ENCODE measurements at places on chromosomes 2 and 18.

DNA sequence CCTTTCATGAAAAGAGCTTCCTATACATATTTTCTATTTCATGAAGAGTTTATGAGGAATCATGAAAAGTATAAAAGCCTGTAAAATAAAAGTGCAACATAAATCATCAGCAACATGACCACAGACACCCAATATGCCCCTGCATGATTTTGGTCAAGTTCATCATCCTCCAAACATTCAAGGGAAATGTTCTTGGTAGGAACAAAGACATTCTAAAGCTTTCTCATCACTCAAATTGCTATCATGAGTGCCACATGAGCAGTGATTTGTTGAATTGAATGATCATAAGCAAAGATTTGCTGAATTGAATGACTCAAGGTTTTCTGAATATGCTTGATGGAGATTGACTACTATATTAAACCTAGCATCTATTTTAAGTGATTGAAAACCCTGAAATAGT is 172.2 kb downstream of the MBD2 start:
- no peak for DNase-seq

DNA sequence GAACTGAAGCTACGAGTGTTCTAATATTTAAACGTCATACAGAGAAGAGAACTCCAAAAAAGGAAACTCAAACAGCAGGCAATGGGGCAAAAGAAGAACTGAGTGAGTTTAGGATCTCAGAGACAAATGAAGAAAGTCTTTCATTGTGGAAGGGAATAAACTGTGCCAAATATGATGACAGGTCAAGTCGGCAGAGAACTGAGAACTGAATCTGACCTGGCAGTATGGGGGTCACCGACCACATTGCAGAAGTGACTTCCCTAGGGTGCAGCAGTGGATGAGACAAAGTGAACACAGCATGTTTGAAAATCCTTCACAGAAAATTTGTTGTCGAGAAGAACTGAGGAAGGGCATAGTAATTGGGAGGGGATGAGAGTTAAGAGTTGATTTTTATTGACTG is 55.9 kb downstream of the TTC21B start:
- peak; percentile 36 for DNase-seq

DNA sequence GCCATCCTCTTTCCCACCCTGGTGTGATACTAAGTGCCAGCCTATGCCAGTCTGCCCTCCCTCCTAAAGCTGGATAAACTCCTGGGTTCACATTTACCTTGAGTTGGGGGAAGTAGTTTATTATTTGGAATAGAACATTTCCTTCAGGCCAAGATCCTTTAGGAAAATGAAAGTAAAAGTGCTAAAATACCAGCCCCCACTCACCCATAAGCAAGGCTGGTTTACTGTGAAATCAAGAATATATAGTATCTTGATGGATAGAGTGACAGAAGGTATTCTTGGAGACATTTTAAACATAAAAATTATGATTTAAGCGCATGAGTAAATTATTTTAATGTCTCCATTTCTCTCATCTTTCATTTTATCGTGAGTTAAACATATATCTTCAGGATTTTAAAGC is 27.1 kb downstream of the ZNF532 start:
- no peak for DNase-seq

GRCh38 chr2:7752291-7752690 is 835.1 kb downstream of the RNF144A start:
- DNase-seq = no peak

DNA sequence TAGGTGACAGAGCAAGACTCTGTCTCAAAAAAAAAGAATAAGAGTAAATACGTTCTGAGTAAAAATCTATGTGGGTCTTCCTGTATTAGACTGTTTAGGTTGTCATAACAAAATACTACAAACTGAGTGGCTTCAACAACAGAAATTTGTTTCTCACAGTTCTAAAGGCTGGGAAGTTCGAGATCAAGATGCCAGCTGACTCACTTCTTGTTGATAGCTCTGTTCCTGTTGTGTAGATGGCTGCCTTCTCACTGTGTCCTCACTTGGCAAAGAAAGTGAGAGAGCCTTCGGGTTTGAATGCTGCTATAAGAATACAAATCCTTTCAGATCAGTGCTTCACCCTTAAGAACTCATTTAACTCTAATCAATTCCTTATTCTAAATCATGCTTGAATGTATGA is 430.0 kb upstream of the VWC2L start:
- no peak for DNase-seq

- DNase-seq = no peak
Measured at GRCh38 chr2:62768615-62769014, 63.1 kb downstream of the EHBP1 start.

DNA sequence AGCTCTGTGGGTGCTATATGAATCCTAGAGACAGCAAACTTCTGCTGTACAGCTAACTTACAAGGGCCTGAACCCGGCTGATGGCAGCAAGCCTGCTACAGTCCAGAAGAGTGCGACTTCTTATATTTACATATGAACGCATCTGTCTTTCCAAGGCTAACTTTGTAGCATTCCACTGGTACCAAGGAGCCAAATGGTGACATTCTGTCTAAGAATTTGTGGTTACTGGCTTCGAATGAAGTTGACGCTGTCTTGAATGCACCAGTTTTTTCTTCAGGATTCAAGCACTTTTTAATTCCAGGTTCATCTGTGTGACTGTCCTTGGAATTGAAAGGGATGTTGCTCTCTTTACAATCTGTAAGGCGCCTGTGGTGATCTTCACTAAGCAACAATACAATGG is 42.4 kb downstream of the THUMPD2 start:
- no peak for DNase-seq

Data from stomach (tissue), 19 donors.